Hematopoietic multipotent progenitor cell treated with erythropoietin and hydrocortisone succinate and interleukin-3 and kit ligand, for 6 days (in vitro differentiated cells): ENCODE measurements at places on chromosomes 4 and X.

- no peak for DNase-seq
Observed at GRCh38 chrX:13078739-13079444, 34.5 kb upstream of the FAM9C start.

DNA sequence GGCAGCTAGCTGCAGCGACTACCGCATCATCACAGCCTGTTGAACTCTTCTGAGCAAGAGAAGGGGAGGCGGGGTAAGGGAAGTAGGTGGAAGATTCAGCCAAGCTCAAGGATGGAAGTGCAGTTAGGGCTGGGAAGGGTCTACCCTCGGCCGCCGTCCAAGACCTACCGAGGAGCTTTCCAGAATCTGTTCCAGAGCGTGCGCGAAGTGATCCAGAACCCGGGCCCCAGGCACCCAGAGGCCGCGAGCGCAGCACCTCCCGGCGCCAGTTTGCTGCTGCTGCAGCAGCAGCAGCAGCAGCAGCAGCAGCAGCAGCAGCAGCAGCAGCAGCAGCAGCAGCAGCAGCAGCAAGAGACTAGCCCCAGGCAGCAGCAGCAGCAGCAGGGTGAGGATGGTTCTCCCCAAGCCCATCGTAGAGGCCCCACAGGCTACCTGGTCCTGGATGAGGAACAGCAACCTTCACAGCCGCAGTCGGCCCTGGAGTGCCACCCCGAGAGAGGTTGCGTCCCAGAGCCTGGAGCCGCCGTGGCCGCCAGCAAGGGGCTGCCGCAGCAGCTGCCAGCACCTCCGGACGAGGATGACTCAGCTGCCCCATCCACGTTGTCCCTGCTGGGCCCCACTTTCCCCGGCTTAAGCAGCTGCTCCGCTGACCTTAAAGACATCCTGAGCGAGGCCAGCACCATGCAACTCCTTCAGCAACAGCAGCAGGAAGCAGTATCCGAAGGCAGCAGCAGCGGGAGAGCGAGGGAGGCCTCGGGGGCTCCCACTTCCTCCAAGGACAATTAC, 1.4 kb downstream of the AR start:
- peak; percentile 3 for DNase-seq

GRCh38 chr4:7006411-7006810, 36.8 kb upstream of the TADA2B start:
- DNase-seq: no peak

DNA sequence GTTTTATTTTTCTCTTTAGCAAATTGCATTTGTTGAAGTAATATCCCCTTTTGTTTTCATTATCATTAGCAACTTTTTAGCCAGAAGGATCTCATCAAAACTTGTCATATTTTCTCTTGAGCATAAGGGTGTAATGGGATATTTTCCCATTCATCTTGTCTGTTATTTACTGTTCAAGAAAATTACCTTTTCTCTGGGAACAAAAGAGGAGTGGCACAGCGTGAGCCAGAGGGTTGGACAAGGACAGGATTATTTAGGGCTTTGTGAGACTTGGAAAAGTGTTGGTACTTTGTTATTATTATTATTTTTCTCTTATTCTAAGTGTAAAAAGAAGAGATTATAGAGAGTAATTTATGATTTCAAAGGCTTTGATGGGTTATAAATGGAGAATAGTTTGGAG, 135.9 kb downstream of the PRKX start:
- DNase-seq: no peak

DNA sequence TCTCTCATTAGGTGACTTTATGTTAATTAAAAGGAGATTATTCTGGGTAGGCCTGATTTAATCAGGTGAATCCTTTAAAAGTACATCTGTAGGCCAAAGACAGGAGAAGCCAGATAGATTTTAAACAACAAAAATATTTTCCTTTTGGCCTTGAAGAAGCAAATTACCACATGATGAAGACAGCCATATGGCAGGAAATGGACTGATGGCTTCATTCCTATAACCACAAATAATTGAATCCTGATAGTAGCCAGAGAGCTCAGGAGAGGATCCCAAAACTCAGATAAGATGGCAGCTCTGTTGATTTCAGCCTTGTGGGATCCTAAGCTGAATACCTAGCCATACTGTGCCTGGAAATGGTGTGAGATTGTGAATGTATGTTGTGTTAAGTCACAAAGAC, 66.1 kb upstream of the PRKX start:
- no peak for DNase-seq

DNA sequence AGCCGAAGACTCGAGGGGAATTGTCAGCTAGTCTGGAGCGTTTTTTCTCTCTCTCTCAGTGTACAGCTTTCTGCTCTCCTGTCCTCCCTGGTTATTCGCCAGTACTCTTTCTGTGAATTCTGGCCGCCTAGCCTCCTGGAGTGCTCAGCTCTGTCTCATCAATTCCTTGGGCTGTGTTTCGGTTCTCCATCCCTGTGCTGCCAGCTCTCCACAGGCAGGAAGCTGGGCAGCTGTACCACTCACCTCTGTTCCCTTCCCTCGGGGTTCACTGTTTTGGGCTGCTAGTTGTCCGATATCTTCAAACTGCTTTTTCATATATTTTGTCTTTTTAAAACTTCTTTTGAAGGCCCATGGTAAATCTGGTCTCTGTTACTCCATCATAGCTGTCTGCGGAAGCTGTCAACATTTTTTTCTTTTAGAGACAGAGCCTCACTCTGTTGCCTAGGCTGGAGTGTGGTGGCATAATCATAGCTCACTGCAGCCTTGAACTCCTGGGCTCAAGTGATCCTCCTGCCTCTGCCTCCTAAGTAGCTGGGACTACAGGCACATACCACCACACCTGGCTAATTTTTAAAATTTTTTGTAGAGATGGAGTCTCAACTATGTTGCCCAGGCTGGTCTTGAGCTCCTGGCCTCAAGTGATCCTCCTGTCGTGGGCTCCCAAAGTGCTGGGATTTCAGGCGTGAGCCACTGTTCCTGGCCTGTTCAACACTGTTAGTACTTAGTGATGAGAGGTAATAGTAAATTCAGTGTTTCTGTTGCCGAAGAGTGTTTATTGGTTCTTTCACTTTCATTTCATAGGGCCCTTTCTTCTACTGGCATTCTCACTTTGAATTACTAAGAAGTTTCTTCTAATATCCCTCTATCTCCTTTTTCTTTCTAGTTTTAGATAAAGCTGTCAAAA, 18.6 kb downstream of the ZCCHC4 start:
- DNase-seq: peak; percentile 11

- no peak for DNase-seq
Observed at GRCh38 chr4:97432551-97432950, 710.7 kb downstream of the STPG2 start.

- peak; percentile 45 for DNase-seq
Observed at GRCh38 chrX:1026263-1027015, 186.0 kb downstream of the CRLF2 start.

DNA sequence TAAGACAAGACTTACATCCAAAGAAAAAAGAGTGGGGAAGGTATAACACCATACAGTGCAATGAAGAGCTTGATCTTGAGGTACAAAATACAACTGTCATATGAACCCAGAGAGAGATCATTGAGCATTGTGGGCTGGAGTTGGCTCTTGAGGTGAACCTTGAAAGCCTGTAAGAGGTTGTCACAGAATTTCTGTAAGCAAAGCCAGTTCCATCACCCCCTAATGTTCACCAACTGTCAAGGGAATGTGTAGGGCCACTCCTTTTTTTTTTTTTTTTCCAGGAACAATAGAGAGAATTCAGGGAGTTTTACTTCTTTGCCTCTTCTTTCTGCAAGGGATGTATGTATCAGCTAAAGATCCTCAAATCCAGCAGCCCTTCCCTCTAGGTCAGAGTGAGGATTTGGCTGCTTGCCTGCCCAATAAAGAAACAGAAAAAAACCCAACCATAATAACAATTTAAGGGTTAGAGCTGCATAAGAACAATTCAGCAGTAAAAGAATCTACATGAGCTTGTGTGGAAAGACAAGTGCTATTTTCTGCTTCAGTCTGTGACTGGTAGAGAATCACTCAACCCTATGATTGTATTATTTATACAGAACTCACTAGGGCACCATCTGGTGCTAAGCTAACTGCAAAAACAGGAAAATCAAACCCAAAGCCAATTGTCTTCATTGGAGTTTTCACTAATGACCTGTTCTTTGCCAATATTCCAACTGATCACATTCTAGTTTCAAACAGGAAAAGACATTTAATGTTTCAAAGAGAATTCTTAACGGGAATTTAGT, 217.5 kb upstream of the TEX13C start:
- no peak for DNase-seq

DNA sequence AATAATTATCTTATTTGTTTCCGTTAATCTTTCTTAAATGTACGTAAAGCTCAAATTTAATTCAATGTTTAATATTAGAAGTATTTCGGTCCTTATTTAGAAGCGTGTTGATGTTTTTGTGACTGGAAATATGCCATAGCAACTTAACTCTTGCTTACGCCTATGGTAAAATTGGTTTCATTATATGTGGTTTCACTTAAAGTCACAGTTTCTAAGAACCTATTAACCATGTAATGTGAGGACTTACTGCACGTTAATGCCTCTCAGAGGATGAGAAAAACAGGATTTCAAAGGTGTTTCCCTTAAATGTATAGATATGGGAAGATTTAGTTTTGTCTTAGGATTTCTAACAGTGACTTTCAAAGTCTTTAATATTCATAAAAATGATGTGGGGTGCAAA, 206.4 kb upstream of the IL15 start:
- DNase-seq: no peak
